ENCODE measurements at places on chromosomes 5 and 9. TPM values are rescaled to one million over a fixed set of nuclear protein-coding genes. Genes with fewer than 3 reads are reported as not detected.

- DNase-seq: no peak
Measured at GRCh38 chr5:33231214-33231710, 209.5 kb upstream of the TARS1 start.

DNA sequence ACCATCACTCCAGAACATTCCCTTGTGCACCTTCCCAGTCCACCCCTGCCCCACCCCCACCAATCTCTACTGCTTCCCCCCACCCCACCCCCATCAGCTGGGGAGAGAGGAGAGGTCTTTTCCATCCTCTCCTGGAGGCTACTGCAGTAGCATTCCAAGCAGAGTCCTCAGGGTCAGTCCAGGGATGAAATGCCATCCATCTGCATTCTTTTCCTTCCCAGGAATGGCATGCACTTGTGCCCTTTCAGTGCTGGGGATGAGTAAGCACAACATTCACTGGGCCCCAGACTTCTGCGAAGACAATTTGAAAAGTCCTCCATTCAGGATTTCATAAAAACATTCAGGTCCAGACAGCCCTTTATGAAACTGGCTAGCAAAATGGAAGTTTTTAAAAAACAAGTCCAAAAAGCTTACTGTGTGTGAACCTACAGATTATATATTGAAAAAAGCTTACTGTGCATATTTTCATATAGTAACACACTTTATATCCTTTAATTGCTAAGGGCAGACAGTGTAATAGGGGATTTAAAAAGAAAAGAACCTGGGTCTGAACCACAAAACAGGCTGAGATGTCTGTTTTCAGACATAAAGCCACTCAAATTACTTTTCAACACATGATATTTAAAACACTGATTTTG lies 50.0 kb upstream of the GOLPH3 start:
- DNase-seq: no peak

GRCh38 chr9:11086561-11086960 lies 473.8 kb upstream of the PTPRD start:
- DNase-seq: no peak

LCP2 gene
- polyA plus RNA-seq: 3.3 TPM

DNA sequence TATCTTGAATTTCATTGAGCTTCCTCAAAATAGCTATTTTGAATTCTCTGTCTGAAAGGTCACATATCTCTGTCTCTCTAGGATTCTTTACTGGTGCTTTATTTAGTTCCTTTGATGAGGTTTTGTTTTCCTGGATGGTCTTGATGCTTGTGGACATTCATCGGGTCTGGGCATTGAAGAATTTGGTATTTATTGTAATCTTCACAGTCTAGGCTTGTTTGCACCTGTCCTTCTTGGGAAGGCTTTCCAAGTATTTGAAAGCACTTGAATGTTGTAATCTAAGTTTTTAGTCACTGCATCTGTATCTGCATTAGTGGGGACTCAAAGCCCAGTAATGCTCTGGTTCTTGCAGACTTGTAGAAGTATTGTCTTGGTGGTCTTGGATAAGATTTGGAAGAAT lies 47.8 kb downstream of the SMIM15 start:
- DNase-seq: no peak

GRCh38 chr9:137074657-137075274 lies 2.6 kb upstream of the UAP1L1 start:
- no peak for DNase-seq

GTF3C4 gene
- polyA plus RNA-seq: 24.5 TPM

SLC1A1 gene
- polyA plus RNA-seq: 22.7 TPM

DNA sequence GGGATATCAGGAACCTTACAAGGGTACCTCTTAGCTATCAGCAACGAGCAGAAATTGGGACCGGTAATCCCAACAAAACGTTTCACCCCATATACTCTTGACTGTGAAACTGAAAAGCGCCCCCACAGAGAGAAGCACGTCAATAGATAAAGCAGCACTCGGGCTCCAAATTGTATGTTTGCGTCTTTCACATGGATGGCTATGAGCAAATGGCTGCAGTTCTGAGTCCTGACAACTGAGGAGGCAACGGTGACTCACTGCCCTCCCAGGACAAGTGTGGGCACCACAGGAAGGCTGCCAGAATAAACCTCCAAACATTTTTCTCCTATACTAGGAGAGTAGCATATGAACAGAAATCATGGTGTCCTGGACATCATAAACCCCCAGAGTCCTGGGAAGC lies 36.6 kb downstream of the SEMA4D start:
- DNase-seq: no peak

GRCh38 chr9:14565352-14566016 lies 127.7 kb downstream of the ZDHHC21 start:
- DNase-seq: no peak

Measured in left renal cortex interstitium (tissue), 4 donors.